SJSA1 (cell line): ENCODE measurements at places on chromosomes 3 and 15. TPM values are rescaled to one million over a fixed set of nuclear protein-coding genes. Genes with fewer than 3 reads are reported as not detected.

The SLC26A6 gene
- 10.6 and 16.4 TPM in 2 replicates for total RNA-seq

The GATA2 gene
- 14.9 and 15.5 TPM in 2 replicates for total RNA-seq

DNA sequence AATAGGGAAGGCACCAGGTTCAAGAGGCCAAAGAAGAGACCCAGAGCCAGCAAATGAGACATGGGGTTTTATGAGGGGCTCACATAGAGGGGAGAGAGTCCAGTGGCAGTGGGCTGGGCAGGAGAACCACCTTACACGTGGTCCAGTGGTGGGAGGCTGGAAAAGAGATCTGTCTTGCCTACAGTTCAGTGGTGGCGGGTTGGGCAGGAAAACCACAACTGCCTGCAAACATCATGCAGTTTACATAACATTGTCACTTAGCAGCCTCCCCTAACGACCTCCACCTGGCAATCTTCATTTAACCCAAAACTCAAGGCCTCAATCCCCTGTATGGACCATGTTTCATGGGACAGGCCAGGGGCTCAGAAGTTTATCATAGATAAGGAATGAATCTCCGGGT is 29.1 kb downstream of the CRYGS start:
- DNase-seq, result no peak

GRCh38 chr15:52584414-52584813 is 15.6 kb upstream of the ARPP19 start:
- DNase-seq, result no peak

The THAP10 gene
- 3.9 and 10.7 TPM in 2 replicates for total RNA-seq

The PRR23C gene
- total RNA-seq, result not detected in 2 replicates

The GOLGA8S gene
- total RNA-seq, result 0.05 TPM in 1 of 2 replicates, not detected in the other

GRCh38 chr3:143924522-143925285 is 46.9 kb upstream of the DIPK2A start:
- DNase-seq, result no peak

DNA sequence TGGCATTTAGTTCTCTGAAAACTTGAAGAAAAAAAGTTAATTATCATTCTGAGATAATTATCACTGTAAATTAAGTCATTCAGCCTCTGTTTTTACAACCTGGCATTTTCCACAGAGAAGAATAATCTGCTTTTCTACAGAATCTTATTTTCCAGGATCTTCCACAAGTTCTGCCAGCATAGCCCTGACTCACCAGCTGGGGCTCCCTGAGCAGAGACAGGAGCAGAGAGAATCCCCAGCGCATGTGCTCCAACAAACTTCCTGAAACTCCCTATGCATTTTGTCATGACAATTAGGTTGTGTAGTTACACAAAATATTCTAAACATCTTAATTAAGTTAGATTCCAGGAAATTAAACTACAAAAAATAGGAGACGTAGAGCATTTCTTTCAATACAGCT is 32.1 kb upstream of the TMEM207 start:
- DNase-seq, result no peak

DNA sequence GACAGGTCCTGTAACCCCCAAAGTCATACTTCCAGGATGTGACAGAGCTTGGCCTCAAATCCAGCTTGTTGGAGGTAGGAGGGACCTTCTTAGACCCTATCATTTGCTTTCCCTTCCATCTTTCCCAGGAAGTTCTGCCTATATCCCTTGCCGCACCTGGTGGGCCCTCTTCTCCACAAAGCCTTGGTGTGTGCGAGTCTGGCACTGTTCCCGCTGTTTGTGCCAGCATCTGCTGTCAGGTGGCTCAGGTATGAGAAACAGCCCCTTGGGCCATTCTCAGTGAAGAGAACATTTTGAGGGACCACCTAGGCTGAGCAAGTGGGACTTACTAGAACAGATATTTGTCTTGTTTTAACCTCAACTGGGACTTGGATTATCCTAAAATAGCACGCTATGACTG is 1.3 kb downstream of the IL17RE start:
- DNase-seq, result no peak

The PLSCR2 gene
- total RNA-seq, result not detected in 2 replicates

DNA sequence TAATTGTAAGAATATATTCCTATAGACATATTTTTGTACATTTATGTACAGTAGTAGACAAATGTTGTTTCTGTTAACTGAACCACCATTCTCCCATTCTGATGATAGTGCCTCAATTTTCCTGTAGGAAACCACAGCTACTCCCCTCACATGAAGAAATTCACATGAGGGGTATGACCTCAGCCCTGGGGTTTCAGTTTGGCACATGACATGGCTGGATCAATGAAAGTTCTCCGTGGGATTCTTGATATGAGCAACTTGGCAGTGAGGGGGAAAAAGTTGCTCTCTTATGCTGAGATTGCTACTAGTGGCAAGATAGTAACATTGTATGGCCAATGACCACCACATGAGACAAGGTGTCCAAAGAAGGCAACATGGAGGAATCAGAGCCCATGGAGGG is 1090.3 kb upstream of the CFAP20DC start:
- no peak for DNase-seq

The ARL13B gene
- 14.8 and 16.0 TPM in 2 replicates for total RNA-seq

The ZNF80 gene
- total RNA-seq, result not detected in 2 replicates

- DNase-seq, result no peak
Observed at GRCh38 chr3:4643904-4644547, 150.9 kb downstream of the ITPR1 start.

- no peak for DNase-seq
Observed at GRCh38 chr3:185934174-185934557, 3.6 kb downstream of the TRA2B start.

The CCNDBP1 gene
- total RNA-seq, result 84.2 and 103 TPM in 2 replicates

The ZMYND10 gene
- total RNA-seq, result 0.97 TPM in 1 of 2 replicates, not detected in the other
